ENCODE measurements at places on chromosomes 2 and 18.

GRCh38 chr2:195533771-195534642 lies 123.0 kb upstream of the SLC39A10 start:
- peak; percentile 89 for DNase-seq

- peak; percentile 84 for DNase-seq
Measured at GRCh38 chr2:226782092-226782713, 17.4 kb downstream of the IRS1 start.

DNA sequence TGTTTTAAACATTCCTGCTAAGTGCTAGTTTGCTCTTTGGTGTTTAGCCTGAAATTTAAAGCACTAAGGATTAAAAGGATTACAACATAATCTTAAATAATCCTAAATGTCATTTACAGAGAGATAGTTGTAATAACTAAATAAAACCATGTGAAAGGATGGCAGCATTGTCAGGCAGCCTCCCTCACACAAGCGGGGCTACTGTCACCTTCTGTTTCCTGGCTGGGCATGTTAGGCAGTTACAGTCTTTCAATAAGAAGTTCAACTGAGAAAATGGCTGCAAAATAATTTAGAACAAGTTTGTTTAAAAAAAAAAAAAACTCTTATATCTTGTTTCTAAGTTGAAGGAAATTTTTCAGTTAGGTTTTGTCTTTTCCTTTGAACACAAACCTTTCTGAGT lies 124.9 kb downstream of the ARHGAP15 start:
- DNase-seq, result no peak

DNA sequence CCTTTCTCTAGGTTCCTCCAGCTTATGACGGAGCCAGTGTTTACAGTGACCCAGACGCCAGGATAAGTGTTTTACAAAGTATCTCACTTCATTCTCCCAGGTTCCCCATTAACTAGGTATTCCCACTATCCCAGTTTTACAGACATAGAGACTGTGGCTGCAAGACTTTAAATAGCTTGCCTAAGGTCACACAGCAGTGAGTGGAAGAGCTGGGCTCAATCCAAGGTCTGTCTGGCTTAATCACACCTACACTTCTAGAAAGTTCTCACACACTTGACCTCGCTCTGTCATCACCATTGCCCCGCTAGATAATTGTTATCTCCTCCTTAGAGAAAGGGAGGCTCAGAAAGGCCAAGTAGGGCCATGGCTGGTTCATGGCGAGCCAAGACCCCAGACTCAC lies 110.2 kb downstream of the ANTXR1 start:
- DNase-seq, result no peak

- DNase-seq, result no peak
Measured at GRCh38 chr2:148888003-148888501, 13.0 kb downstream of the KIF5C start.

DNA sequence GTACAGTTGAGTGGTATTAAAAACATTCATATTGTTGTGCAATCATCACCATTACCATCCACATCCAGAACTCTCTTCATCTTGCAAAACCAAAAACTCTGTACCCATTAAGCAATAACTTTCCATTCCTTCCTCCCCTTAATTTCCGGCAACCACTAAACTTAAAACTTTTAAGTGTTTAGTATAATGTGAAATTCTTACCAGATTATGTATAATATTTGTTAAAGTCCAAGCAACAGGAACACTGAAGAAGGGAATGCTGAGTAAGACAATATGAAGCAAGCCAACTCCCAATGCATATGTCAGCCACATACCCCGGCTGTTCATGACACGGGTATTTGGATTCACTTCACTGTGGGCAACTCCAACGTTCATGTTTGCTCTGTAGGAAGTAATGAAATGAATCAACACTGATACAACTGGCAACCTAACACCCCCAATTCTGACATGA lies 1.9 kb downstream of the ORMDL1 start:
- DNase-seq, result peak; percentile 8

Measured in fibroblast of skin of right quadriceps (primary cell).